ENCODE measurements at places on chromosomes 5 and 9.

GRCh38 chr5:36200513-36200912, 41.2 kb downstream of the NADK2 start:
- no peak for DNase-seq

- DNase-seq: no peak
Observed at GRCh38 chr5:164688437-164688836, 1183.0 kb downstream of the MAT2B start.

GRCh38 chr9:135076876-135077430, 10.5 kb upstream of the OLFM1 start:
- DNase-seq: no peak

DNA sequence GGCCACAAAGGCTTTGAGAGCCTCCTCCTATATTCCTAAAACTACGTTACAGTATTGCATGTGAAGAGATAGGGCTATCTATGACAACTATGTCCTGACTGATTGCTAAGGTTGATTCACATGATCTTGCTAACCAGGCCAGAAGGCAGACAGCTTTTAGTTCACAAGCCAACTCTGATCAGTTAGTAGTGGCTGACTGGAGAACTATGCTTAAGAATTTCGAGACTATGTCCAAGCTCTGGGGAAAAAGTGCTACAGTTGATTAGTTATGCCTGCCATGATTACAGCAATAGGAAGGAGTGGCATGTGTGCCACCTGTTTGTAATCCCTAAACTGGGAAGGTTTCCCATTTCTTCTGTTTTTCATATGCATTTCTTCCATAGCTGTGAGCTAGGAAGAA, 223.4 kb downstream of the DOCK8 start:
- no peak for DNase-seq

DNA sequence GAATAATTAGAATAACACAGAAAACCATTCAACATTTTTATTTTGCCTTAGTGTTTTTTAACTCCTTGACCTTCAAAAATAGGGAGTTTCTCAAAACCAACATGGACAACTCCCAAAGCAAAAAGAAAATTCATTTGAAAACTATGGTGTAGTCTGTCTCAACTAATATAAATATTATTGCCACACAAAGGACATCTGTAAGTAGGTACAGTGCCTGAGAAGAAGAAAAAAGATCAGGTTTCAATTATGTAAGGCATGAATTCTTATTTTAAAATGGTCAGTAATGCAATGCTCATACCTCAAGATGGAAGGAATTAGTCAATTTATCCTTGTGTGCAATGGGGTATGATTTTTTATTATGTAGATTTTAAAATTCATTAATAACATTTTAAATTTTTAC, 109.6 kb upstream of the CNTLN start:
- DNase-seq: no peak

DNA sequence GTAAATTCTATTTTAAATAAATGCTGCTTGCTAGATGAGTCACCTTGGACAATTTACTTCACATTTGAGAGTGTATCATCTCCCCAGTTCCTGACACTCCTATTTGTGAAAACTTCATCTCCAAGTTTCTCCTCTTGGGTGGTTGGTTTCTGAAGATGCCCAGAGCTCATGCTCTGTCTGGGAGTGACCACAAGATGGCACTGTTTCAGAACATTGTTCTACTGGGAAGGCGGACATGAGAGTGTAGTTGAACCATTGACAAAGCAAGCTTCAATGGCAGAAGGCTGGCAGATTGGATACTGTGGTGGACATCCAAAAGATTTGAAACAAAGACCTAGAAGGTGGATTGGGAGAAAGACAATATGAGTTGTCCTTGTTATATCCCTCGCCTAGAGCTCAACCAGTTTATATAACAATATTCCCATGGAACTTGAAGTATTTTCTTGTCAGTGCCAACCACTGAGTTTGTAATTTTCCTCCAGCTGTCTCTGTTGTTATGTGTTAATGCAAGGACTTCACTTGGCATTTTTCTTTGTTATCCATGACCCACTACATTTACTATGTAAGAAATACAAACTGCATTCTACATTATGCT, 234.3 kb upstream of the ANKH start:
- no peak for DNase-seq
